ENCODE measurements at places on chromosomes 3 and 15.

DNA sequence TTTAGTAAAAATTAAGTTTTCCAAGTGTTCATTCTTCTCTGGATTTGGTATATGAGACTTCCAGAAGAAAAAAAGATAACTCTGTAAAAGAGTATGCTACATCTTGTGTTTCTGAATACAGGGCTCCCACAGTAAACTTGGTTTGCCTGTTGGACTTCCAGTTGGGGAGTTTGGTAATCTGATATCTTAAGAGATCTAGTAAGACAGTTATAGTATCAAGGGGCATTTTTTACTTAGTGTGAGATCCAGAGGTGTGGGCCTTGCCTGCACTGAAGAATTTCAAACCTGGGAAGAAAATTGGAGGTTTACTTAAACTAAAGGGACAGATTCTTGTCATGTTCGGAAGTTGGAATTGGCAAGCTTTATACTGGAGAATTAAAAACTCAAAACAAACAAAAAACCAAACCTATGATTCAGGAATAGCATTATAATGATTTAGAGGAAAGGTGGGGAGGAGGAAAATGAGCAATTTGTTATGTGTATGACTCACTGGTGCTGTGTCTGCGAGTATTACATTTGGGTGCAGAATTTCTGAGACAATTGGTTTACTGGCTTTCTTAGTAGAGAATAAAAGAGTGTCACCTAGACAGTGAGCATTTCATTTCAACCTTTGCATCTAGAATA is 58.9 kb upstream of the ULK4 start:
- no peak for DNase-seq

DNA sequence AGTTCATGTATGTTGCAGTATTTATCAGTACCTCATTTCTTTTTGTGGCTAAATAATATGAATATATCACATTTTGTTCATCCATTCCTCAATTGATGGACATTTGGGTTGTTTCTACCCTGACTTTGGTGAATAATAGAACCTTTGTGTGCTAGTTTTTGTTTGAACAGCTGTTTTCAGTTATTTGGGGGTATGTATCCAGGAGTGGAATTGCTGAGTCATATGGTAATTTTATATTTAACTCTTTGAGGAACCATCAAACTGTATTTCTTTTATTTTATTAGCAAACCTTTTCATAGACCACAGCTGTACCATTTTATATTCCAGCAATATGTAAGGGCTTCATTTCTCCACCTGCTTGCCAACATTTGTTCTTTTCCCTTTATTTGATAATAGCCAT is 38.4 kb upstream of the RBM5 start:
- no peak for DNase-seq

DNA sequence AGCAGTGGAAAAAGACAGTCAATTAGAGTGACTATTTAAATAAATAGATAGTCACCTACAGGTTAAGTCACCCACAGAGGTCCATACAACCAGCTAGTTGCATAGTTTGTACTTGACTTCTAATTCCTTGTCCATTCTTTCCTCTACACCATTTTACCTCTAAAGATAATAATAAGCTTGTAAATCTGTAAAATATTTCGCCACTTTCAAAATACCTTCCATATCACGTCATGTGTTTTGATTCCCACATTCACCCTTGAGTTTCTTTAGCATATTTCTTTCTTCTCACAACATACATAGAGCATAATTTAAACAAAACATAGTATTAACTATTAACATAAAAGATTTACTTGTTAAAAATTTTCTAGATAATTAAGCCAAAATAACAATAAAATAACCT is 689.6 kb downstream of the MECOM start:
- no peak for DNase-seq

DNA sequence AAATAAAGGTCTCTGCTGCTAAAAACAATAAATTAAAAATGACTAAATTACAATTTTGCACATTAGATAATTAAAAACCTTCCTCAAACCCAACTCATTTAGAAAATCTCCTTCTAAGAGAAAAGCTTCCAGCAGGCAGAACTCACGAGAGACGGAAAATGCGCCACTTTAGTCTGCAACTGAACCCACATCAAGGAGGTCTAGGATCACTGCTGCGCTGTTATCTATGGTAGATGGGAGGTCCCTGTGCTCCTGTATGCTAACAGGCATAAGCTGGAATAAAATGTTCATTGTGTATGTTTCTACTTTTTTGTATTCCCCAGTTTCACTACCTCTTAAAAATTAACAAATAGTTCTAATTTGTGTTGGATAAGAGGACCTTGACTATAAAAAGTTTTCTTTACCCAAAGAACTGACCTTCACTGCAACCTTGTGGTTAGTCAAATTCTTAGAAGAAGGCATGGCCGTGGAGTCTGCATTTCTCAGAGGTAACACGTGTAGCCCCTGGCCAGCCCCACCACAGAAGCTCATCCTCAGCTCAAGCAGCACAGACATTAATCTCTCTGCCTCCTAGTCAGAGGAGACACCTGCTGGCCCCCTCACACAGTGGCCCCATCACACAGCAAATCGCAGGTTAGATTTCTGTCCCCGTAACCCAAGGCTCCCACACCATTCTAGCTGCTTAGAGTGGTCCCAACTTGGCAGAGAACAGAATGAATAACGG is 22.3 kb downstream of the STIMATE start:
- no peak for DNase-seq

GRCh38 chr3:25508901-25509300 is 80.8 kb downstream of the RARB start:
- no peak for DNase-seq
